ENCODE measurements at places on chromosomes 6 and 20.

DNA sequence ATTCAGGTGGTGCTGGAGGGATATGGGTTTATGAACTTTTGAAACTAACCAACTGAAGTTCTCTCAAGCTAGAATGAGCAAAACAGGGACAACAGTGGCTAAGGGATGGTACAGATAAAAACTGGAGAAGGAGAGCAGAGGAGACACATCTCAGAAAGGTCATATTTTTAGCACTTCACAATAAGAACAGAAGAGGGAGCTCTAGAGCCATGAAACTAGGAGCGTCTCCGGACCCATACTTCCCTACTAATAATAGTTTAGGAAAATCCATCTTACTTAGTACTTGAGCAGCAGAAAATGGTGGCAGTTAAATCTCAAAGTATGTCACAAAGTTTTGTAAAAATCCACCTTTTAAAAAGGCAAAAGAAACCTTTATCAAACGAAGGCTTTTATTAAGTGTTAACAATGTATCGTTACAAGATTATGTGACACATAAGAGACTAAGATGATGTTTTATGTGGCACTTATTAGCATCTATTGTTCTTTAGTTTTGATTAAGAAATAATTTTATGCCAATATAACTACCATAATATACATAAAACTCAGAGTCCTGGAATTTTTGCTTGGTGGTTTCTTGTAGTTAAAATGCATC, 278.6 kb downstream of the TBC1D32 start:
- no peak for DNase-seq

GRCh38 chr6:158552055-158552795, 7.7 kb upstream of the TMEM181 start:
- no peak for DNase-seq

- DNase-seq = no peak
Measured at GRCh38 chr6:41598670-41599014, 39.6 kb upstream of the MDFI start.

DNA sequence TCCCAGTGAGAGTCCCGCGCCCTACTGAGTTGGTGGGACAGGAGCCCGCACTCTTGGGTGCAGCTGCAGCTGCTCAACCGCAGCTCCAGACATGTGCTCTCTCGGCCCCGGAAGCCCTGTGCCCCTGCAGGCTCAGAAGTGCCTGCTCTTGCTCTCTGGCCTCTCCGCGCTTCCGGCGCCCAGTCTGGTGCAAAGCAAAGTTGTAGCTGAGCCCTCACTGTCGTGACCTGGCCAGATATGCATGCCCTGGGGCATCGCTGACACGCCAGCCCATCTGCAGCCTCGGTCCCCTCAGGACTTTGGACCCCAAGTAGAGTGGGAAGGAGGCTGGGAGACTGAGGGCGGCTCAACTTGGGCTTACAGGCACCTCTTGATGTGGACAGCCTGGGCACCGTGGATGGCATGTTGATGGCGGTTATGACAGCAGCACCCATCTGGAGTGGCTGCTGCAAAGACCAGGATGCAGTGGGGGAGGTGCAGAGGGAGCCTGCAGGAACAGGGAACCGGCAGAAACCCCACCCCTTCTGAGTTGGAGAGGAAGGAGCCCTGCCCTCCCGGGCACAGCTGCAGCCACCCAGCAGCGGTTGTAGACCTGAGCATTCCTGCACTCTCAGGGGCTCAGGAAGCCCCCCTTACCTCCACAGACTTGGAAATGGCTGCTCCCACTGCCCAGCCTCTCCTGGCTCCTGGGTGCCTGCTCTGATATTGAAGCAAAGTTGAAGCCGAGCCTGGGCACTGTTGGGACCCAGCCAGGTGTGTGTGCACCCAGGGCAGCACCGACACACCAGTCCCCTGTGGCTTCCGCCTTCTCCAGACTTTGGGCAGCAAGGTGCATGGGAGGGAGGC, 462.6 kb downstream of the TBC1D32 start:
- no peak for DNase-seq

- no peak for DNase-seq
Measured at GRCh38 chr6:684831-685636, 7.9 kb downstream of the EXOC2 start.

GRCh38 chr20:54491506-54491905, 16.1 kb downstream of the DOK5 start:
- DNase-seq = no peak

- no peak for DNase-seq
Measured at GRCh38 chr6:157791450-157791849, 31.6 kb upstream of the SNX9 start.

DNA sequence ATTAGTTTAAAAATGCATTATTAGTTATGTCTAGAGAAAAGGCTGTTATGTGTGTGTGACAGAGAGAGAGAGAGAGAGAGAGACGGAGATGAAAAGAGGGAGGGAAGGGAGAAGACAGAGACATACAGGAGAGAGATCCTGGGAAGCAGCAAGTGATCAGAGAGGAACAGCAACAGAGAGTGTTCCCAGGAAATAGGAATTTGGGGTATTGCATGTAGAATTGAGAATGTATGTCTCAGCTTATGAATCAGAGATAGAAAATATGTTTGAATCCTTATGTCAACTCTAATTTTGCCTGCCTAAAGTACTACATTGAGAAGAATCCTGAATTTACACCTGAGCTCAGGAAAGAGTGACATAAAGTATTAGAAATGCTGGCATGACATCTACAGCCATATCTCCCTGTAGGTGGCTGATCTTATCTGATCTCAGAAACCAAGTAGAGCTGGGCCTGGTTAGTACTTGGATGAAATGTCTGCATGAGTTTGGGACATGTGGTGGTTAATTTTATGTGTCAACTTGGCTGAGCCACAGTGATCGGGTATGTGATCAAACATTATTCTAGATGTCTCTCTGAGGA, 130.6 kb downstream of the TENT5A start:
- no peak for DNase-seq

- no peak for DNase-seq
Measured at GRCh38 chr6:155078331-155078745, 83.2 kb downstream of the TIAM2 start.
